ENCODE measurements at places on chromosomes 16 and 17.

- DNase-seq = no peak
Observed at GRCh38 chr16:59605706-59606105, 871.6 kb upstream of the GOT2 start.

DNA sequence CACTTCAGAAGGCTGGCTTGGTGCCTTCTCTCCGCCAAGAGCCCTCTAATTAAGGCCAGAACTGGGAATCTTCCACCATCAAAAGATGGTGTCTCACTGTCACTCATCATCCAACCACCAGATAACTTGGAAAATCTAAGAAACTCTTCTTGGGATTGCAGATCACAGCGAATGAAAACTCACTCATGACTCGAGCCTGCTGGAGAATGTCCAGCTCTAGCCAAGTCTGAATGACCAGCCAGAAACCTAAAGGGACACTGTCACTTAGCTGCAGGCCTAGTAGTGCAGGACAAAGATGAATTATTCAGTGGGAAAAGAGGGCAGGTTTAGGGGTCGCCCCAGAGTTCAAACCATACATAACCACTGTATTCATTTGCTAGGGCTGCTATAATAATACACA is 107.8 kb downstream of the XYLT1 start:
- DNase-seq = no peak

- no peak for DNase-seq
Observed at GRCh38 chr17:4498461-4499397, at the start of gene SPNS2. Gene SPNS2 (plus strand): TSS chr17:4498881. CDS start chr17:4499048, 167 bp downstream.

- DNase-seq = no peak
Observed at GRCh38 chr17:41684035-41684434, 4.7 kb upstream of the EIF1 start.

- DNase-seq = no peak
Observed at GRCh38 chr17:40452216-40452787, 9.1 kb downstream of the IGFBP4 start.

GRCh38 chr16:27720731-27721530 is 171.0 kb downstream of the KATNIP start:
- no peak for DNase-seq

GRCh38 chr17:48483471-48484131 is 47.2 kb downstream of the HOXB1 start:
- peak; percentile 97 for DNase-seq

- DNase-seq = no peak
Observed at GRCh38 chr16:2964475-2965336, 631 bp downstream of the KREMEN2 start.

DNA sequence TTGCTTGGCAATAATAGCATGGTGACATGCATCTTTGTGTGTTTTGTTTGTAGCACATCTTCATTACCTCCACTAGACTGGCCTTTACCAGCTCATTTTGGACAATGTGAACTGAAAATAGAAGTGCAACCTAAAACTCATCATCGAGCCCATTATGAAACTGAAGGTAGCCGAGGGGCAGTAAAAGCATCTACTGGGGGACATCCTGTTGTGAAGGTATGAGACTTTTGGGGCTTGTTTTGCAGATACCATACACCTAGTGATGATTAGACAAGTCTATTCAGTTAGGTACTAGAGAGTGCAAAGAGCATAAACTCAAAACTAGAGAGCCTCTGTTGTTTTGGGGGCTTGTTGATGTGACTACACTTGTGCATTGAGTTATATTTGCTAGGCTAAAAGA is 41.2 kb downstream of the NFATC3 start:
- no peak for DNase-seq

DNA sequence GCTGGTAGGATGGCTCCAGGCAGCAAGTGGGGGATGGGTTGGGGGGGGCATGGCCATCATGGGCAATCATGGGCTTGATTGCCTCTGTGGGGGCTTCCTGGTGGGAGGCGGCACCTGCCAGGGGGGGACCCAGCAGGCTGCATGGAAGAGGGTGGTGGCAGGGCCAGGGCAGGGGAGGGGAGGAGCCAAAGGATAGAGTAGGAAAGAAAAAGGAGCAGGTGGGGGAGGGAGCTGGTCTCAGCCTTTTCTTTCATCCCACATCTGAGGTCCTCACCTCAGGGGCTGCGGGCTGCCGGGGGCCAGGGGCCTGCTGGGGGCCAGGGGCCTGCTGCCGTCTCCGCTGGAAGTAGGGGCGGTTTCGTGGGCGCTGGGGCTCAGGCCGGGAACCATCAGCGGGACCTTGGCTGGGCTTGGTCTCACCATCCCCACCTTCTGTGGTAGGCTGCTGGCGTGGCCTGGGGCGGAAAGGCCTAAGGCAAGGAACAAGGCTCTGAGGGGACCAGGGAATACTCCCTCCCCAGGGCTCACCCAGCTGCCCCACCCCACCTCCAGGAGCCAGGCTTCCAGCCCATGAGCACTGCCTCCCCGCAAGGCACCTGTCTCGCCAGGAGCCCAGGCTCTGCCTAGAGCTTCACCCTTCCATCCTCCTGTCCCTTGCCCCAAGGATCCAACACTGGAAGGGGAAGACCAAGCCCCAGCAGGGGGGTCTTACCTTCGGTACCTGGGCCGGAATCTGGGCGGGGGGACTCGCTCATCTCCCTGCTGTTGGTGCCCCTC is 5.0 kb downstream of the YBX2 start:
- no peak for DNase-seq

DNA sequence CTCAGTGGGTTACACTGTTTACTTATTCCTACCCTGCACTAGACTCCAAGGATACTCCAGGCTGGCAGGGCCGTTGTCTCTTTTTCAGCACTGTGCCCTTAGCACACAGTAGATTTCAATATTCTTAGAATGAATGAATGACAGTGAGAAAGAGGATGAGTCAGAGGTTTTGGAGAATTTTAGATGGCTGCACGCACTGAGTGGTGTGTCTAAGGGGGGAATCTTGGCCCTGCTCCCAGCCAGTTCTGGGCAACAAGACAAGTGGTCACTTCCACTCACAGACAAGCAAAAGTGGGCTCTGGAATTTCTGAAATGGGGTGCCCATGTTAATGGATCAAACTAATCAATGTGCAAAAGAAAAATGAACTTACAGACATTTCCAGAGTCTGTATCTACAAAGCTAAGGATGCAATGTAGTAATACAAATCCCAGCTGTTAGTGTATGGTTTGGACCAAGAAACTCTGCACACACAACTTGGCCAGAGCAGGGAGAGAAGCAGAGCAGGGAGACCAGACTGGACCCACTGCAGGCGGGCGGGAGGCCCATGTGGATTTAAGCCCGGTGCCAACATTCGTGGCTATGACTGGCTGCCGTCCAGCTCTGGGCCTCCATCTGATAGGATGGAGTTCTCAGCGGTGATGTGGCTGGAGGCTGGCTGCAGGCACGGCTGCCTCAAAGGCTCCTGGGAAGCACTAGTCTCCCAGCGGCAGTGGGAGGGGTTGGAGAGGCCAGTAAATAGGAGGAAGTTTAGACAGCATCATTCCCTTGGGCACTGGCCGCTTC is 95.6 kb upstream of the CDYL2 start:
- peak; percentile 11 for DNase-seq

- no peak for DNase-seq
Observed at GRCh38 chr17:78523934-78524655, 53.1 kb downstream of the DNAH17 start.

GRCh38 chr17:76755285-76755684 is 17.4 kb downstream of the MFSD11 start:
- DNase-seq = no peak

- no peak for DNase-seq
Observed at GRCh38 chr16:88526008-88526905, 43.9 kb upstream of the ZC3H18 start.

DNA sequence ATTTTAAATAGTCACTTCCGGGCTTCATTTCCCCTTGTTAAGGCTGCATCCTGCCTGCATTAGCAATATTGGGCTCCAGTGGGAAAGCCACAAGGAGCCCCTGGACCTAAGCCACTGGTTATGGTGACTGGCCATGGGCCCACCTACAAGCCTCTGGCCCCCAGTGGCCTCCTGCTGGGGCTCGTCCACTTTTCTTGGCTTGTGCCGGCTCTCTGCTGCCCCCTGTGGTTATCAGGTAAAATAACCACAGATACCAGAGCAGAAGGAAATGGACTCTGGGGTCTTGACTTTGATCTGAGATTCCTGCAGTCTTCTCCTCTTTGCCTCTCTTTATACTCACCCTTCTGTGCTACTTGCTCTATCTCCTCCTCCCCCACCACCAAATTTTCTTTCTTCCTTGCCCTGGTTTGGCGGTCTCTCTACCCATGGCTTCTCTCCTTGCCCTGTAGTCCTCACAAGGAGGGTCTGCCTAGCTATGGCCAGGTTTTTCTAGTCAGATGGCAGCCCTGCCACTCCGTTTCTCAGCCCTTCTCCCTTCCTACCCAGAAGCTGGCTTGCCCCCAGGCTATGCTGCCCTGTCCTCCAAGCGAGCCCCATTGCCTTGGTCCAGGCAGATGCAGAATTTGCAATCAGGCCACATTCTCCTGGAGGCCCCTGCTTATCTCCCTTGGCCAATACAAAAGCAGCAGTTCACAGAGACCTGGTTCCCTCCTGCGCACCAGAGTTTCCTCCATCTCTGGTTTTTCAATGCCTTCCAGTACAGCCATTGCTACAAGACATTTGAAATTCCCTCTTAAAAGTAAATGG is 82.9 kb upstream of the RCVRN start:
- no peak for DNase-seq

GRCh38 chr17:36495076-36495578 is 8.6 kb downstream of the ZNHIT3 start:
- DNase-seq = no peak

- no peak for DNase-seq
Observed at GRCh38 chr16:71348262-71349085, 10.0 kb upstream of the CALB2 start.

DNA sequence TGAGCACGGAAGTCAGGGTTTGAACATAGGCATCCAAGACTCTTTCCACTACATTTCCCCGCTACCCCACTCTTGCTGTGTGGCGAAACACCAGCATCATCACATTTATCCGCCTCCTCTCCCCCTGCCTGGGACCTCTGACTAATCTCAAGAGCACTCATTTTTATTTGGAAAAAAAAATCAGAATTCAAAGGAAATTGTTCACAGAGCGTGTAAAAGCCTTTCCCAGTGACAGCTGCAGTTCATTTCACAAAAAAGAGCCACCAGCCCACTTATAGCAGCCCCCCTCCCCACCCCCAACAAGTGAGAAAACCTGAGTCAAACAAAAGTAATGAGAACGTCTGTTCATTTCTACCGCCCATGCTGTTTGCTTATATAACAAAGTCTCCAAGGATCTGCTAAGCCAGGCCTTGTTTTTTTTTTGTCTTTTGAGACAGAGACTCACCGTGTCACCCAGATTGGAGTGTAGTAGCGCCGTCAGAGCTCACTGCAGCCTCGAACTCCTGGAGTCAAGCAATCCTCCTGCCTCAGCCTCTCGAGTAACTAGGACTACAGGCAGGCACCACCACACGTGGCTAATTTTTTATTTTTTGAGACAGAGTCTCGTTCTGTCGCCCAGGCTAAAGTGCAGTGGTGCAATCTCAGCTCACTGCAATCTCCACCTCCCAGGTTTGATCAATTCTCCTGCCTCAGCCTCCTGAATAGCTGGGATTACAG is 48.3 kb upstream of the HAPSTR1 start:
- no peak for DNase-seq

DNA sequence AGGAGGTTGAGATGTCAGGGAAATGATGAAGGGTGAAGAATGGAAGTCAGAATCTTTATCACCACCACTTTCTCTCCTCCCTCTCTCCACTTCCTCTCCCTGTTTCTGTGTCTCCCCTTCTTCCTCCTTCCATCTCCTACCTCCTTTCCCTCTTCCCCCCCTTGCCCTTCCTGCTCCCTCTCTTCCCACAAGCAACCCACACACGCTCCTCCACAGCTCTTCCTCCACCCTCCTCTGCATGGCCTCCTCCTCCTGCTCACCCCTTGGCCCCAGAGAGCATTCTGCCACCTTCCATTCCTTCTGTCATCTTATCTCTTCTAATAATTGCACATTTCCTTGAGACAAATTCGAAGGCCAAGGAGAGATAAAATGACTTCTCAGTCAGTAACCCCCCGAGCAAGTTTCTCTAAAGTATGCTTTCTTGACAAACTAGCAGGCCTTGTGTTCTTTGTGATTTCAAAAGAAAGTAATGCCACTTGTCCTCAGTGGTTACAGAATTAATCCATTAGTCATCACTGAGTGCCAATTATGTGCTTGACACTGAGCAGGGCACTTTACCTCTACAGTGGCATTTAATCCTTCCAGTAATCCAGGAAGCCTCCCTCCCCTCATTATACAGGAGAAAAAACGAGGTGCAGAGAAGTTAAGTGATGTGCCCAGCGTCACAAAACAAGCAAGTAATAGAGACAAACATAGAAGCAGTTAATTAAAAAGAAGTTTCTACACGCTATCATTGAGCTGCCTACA is 72.3 kb upstream of the CCL1 start:
- no peak for DNase-seq

DNA sequence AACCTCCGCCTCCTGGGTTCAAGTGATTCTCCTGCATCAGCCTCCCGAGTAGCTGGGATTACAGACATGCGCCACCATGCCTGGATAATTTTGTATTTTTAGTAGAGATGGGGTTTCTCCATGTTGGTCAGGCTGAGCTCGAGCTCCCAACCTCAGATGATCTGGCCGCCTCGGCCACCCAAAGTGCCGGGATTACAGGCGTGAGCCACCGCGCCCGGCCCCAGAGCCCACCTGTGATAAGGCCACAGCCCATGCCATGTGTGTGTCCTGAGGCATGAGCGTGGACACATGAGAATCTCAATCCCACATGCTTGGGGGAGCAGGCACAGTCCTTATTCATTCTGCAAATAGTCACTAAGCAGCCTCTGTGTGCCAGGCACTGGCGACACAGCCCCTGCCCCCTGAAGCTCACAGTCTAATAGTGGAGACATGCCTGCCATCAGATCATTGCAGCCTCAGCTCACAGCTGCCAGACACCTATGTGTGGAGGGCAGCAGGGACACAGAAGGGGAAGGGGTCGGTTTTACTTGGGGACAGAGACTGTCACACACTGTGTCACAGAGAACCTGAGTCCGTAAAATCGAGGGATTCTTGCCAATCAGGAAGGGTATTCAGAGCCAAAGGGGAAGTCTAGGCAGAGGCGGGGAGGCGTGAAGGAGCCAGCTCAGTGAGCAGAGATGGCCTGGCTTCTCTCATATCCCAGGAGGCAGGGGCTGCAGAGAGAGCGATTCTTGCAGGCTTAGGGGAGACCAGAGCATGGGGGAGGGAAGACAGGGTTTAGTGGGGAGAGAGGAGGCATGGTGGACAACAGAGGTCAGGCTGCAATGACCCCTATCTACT is 9.4 kb upstream of the ABCC3 start:
- no peak for DNase-seq

DNA sequence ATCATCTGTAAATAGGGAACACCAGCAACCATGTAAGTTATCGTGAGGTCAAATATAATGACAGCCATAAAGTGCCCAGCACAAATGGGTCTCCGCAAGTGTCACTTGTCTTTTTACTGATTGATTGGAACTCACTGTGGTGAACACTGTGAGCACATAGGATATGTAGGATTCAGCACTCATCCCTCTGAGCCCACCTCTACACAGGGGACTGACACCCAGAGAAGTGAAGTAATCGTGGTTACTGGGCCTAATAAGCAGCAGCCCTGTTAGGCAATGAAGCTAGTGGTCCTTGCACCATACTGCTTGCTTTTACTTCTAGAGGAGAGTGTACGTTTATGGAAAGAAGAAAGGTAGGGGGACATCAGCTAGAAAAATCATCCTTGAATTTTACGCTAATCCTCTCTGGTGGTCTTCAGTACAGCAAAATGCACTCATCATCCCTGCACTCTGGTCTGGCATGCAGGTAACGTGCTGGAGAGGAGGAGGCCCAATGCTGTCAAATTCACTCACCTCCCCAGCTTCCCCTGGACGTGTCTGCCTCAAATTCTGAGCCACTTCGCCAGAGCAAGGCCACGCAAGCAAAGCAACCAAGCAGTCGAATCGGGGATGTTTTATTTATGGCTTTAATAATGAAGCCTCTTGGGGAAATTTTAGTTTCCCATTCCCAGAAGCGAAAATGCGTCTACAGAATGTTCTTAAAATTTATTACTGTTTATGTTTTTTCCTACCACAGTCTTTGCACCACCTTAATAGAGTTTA is 74.7 kb downstream of the YPEL2 start:
- DNase-seq = no peak

Measured in HFF-Myc (cell line).